Activated T-helper 1 cell treated with Interleukin-2 at 50 U/mL for 16 hours (primary cell): ENCODE measurements at places on chromosomes 5 and 9.

DNA sequence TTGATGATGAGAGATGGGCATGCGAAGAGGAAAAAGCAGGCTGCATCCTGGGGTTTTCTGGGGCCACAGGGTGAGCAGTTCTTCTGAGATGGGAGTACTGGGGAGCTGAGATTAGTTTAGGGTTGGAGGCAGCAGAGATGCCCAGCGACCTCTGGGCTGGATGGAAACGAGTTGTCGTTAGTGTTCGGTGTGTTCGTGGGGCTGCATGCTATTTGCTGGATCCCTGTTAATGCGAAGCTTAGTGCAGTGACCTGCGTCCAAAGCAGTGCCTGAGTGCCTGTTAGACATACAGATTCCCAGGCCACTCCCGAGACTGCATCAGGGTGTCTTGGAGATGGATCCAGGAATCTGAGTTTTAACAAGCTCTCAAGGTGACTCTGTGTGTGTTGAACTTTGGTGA, 201.3 kb downstream of the CACNA1B start:
- DNase-seq = no peak

- no peak for DNase-seq
These were observed 536.5 kb upstream of the GRIA1 start for GRCh38 chr5:152953788-152954483.

DNA sequence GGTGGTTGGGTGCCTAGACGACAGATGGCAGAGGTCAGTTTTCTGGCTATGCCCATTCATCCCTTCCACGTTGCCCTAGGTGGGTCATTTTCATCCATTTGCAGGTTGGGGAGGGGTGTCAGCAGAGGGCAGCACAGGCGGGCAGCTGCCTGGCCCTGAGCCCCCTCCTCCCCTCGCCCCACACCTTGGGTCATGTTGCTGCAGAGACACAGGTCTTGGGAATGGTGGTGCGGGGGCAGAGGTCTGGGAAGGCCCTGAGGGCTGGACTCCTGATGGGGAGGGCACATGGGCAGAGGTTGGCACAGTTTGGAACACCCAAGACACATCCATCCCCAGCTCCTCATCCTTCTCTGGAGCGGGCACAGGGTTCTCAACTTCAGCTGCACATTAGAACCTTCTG, 103.2 kb upstream of the LMX1B start:
- no peak for DNase-seq

DNA sequence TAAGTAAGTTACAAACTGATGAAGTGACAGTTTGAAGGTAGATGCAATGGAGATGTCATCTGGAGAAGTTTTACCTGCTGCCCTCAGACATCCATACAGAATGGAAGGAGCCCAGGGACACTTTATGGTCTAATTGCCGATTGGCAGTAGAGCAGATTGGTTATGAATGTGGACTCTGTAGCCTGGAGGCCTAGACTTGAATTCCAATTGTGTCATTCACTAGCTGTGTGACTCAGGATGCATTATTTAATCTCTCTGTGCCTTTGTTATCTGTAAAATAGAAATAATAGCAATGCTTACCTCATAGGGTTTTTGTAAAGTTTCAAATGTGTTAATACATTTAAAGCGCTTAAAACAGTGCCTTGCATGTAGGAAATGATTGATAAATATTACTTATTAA, 5.2 kb upstream of the TCERG1 start:
- DNase-seq = no peak

DNA sequence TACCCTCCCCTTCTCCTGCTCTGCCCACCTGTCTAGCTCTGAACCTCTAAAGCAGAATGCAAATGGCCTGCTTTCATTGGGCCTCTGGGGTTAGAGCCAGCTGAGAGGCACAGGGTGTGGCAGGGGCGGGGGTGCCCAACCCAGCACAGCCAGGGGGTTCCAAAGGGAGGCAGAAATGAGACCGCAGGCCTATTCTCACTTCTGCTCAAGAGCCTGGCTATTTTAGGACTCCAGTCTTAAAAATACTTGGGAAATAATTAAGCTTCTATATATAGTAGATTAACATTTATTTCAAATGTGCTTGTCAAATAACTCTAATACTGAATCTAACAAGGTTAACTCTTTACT, 5.7 kb downstream of the QSOX2 start:
- no peak for DNase-seq

DNA sequence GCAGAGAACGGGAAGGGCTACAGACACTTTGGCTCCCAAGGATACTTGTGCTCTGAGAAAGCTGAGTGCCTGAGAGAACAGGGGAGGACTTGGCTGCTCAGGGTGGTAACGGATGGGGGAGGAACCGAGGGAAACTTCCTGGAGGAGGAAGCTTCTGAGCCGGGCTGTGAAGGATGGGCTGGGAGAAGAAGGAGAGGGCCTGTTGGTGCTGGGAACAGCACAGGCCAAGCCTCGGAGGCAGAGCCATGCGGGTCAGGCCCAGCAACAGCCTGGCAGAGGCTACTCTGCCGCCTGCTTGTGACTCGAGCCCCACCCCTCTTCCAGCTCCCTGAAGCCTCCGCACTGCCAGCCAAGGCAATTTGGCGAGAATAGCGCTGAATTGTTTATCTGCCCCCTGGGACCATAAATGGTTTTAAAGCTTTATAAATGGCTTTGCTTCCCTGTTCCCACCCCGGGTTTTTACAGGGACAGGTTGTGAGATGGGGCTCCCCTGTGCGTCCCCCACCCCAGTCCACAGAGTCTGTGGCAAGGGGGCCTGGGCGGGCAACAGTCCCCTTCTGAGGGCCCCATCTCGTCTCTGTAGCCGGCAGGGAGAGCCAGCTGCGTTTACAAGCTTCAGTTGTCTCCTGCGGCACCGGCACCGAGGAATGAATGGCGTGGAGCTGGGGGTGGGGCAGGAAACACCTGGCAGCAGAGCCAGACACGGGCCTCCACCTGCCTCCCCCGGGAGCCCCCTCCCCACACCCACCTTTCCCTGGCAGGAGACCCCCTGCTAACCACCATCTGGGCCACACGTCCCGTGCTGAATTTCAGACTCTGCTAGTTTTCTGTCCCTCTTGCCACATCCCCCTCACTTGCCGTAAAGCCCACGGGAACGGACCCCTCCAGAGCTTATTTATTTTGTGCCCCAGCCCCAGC, 24.4 kb downstream of the FAM163B start:
- DNase-seq = no peak

DNA sequence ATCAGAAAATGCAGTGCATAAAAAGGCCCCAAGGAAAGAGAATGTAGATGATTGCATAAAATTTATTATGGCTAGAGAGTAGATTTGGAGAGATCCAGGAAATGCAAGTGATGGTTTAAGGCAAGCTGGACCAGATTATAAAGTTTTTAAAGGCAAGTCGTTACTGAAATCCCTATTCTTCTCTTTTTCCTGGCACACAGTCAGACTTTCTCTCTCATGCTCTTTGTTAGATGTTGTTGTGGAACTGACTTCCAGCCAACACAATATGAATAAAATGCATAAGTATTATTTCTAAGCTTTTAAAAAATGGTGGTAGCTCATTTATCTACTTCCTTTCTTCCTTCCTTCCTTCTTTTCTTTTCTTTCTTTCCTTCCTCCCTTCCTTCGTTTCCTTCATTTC, 1085.4 kb upstream of the CDH6 start:
- no peak for DNase-seq

GRCh38 chr9:121735065-121735792, 83.8 kb downstream of the DAB2IP start:
- DNase-seq = no peak

- no peak for DNase-seq
These were observed 191.0 kb downstream of the TARS1 start for GRCh38 chr5:33631786-33632185.

- no peak for DNase-seq
These were observed 64.7 kb downstream of the NR3C1 start for GRCh38 chr5:143338658-143339366.

DNA sequence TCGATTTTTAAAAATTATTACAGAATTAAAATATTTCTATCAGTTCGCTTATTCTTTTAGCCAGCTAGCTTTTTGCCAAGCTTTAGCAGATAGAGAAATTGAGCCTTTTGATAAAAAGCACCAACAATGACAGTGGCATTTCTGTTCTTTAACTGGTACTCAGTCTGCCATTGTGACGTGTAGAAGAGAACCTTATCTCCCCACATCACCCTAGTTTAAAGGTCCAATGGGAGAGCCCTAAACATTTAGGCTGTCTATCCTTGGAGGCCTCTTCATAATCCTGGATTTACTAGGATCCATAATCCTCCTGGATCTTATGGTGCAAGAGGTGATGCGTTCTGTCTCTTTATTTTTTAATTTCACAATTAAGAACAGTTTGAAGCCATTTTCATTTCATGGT, 3.0 kb downstream of the BASP1 start:
- DNase-seq = no peak

- no peak for DNase-seq
These were observed 1258.6 kb downstream of the CDH12 start for GRCh38 chr5:21594566-21594965.

GRCh38 chr9:108668191-108668937, 187.4 kb downstream of the ACTL7B start:
- no peak for DNase-seq

DNA sequence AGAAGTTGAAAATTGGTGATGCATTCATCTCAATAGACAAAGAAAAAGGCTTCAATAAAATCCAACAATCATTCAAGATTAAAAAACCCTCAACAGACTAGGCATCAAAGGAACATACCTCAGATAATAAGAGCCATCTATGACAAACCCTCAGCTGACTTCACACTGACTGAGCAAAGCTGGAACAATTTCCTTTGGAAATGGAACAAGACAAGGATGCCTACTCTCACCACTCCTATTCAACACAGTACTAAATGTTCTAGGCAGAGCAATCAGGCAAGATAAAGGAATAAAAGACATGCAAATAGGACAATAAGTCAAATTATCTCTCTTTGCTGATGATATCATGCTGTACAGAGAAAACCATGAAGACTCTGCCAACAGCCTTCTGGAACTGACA, 1188.1 kb downstream of the DTWD2 start:
- no peak for DNase-seq

GRCh38 chr5:110351430-110351829, 375.0 kb downstream of the TMEM232 start:
- no peak for DNase-seq

- DNase-seq = no peak
These were observed 60.5 kb downstream of the SIL1 start for GRCh38 chr5:139137697-139138096.

DNA sequence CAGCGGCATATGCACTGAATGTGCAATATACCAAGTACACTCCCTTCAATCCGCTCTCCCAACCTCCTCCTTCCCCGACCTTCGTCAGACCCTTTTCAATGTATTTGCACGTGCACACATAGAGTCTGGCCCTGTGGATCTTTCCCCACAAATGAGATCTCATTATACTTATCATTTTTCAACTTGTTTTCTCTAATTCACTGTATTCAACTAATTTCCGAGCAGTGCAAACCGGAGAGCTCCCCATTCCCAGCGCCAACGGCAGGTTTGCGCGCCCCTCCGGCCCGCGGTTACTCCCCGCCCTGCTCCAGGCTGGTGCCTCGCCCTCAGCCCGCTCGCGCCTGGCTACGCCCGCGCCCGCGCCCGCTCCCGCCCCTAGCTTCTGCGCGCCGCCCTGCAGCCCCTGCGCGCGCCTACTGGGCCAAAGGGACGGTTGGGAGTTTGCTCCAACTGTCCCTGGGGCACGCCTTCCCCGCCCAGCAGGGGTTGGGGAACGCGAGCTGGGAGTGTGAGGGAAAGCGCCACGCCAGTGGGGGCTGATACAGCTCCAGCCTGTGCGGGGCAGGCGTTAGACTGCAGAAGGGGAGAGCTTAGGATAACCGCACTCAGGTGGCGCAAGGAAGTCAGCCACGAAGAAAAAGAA, 3.3 kb upstream of the CDC20B start:
- no peak for DNase-seq

DNA sequence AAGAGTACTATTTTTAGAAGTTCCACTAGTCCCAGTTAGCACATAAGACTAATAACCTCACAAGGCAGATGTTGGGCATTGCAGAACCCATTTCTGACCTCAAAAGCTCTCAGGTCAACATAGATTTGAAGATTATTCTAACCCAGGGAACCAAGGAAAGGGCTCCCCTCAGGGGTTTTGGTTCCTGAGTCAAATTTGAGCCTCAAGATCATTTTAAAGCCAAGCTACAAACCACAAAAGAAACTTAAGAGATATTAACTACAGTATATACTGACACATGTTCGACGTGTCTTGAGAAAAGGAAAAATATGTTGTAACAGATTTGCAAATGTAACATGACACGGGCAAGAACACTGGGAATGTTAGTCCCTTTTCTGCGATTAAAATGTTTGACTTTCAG, 88.6 kb downstream of the GNAQ start:
- DNase-seq = no peak

- DNase-seq = no peak
These were observed 60.1 kb downstream of the MAT2B start for GRCh38 chr5:163565492-163565891.

- no peak for DNase-seq
These were observed 141.4 kb downstream of the CCDC192 start for GRCh38 chr5:127844581-127845021.

GRCh38 chr5:113495422-113495841, 7.2 kb upstream of the MCC start:
- no peak for DNase-seq

DNA sequence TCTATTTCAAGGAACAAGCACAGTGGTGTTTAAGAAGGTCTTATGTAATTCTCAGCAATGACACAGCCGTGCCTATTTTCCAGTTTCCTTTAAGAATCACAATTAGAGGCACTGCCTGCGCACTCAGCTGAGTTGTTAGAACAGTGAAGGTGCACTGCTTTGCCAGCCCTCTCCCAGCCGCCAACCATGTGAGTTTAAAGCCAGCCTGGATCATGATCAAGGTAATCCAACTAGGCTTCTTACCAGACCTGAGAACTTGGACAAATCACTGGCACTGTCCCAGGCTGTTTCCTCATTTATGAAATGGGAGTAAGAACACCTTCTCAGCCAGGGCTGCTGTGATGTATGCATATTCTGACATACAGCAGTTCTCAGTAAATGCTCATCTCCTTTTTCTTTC, 99.6 kb downstream of the ASTN2 start:
- DNase-seq = no peak

DNA sequence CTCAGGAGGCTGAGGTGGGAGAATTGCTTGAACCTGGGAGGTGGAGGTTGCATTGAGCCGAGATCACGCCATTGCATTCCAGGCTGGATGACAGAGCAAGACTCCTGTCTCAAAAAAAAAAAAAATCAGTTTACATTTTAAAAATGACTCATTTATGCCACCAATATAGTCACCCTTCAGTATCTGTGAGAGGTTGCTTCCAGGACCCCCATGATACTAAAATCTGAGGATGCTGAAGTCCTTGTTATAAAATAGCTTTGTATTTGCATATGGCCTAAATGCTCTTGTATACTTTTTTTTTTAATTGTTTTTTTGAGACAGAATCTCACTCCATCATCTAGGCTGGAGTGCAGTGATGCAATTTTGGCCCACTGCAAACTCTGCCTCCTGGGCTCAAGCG, 5.8 kb downstream of the OCLN start:
- no peak for DNase-seq

DNA sequence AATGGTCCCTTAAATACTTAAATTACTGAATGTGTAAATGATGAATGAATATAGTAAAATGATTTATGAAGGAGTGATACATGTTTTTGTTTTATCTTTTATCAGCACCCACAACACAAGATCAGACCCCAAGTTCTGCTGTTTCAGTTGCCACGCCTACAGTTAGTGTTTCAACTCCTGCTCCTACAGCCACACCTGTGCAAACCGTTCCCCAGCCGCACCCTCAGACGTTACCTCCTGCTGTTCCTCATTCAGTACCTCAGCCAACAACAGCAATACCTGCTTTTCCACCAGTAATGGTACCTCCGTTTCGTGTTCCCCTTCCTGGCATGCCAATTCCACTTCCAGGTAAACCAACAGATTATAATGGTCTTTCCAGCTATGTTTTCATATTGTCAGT, 16.3 kb downstream of the TCERG1 start:
- no peak for DNase-seq

GRCh38 chr5:100706776-100707175, 171.6 kb downstream of the FAM174A start:
- DNase-seq = no peak
